ENCODE measurements at places on chromosomes 5 and 9.
A peak's percentile ranks its signal among the peaks of the same experiment; 100 is the strongest.

DNA sequence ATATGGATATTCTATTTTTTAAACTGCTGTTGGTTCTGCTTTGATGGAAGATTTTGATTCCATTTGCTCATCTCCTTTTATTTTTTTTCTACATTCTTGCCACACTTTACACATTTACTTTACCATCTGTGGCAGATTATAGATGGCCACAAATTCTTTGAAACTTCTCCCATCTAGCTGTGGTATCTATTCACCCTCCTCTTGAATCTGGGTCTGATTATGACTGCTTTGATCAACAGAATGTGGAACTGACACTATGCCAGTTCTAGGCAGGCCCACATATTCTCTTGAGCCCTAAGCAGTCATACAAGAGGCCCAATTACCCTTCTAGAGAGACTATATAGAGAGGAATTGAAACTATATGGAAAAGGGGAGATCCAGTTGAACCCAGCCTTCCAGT, 439.0 kb upstream of the PTGER4 start:
- no peak for DNase-seq

DNA sequence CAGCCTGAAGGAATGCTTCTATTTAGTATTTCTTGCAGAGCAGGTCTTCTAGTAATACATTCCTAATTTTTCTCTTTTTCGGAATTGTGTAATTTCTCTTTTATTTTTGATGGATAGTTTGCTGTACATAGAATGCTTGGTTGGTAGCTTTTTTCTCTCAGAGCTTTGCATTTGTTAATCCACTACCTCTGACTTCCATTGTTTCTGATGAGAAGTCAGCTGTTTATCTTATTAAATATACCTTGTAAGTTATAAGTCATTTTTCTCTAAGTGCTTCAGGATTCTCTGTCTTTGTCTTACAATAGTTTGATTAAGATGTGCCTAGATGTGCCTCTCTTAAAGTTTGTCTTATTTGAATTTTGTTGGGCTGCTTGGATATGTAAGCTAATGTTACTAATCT, 101.9 kb downstream of the HTR1A start:
- no peak for DNase-seq

- no peak for DNase-seq
Measured at GRCh38 chr5:2471152-2471879, 280.2 kb downstream of the IRX2 start.

DNA sequence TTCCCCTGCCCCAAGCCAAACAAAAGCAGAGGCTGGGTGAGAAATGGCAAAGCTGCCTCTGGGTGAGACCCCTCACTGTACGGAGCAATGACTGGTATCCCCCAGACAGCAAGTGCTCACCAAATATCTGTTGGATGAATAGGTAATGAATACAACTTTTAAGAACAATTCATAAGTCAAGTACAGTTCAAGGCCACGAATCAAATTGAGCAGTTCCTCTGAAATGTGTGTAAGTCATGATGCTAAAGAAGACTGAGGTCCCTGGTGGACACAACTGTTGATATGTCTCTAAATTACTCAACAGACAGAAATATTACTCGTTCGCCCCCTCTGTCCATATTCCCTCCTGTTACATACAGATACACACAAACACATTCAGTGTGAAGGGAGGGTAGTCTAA, 160.7 kb downstream of the GLIS3 start:
- no peak for DNase-seq

DNA sequence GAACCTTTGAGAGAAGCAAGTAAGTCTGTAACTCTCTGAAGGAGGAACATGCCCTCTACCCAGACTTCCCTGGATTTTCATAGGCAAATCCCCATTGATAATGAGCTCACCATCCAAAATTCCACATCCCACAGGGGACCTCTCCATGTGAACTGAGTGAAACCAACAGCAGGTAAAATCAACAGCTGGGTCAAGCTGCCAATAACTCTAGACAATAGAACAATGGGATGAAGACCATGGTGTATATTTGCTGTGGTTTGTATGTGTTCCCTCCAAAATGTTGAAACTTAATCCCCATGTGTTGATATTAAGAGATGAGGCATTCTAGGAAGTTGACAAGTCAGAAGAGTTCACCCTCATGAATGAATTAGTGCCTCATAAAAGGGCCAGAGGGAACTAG, 110.2 kb upstream of the MYO10 start:
- DNase-seq = no peak

- no peak for DNase-seq
Measured at GRCh38 chr5:154627698-154628678, 127.2 kb upstream of the LARP1 start.

DNA sequence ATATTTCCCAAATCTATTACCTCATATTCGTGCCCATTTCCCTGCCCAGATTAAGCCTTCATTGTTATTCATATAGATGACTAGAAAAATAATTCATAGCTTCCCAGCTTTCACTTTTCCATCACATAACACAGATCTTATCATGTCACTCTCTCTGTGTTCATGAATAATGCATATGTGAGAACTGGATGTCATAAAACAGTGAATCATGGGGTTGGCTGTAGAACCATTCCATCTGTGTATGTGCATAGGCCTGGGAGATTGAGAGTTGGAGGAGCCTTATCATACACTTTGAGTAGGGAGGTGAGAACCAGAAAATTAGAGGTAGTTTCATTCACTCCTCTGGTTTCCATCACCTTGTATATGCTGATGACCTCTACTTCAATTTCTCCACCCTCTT, 73.9 kb upstream of the RANBP6 start:
- no peak for DNase-seq

- peak; percentile 47 for DNase-seq
Measured at GRCh38 chr9:92094655-92095054, 20.6 kb downstream of the SPTLC1 start.

DNA sequence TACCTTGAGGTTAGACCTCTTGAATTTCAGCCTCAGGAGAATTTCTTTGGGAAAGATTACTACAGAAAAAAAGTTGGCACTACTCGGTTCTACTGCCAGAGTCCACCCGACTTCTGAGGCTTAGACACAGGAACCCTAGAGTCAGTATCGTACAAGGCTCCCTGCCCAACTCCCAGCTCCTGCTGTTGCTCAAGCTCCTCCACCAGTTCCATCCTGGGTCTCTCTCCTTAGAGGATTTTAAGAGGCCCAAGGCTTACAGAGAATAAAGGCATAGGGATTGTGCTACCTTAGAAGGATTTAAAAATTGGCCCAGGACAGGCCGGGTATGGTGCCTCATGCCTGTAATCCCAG, 29.0 kb upstream of the SSBP2 start:
- no peak for DNase-seq

- DNase-seq = no peak
Measured at GRCh38 chr9:123657941-123658340, 272.0 kb downstream of the DENND1A start.

Measured in stimulated activated CD8-positive, alpha-beta memory T cell treated with anti-CD3 and anti-CD28 coated beads, Interleukin-7, amount 100 ng/mL, for 48 hours (primary cell).